B cell (primary cell): ENCODE measurements at places on chromosomes 5 and 9. TPM values are rescaled to one million over a fixed set of nuclear protein-coding genes. Genes with fewer than 3 reads are reported as not detected.
A peak's percentile ranks its signal among the peaks of the same experiment; 100 is the strongest.

DNA sequence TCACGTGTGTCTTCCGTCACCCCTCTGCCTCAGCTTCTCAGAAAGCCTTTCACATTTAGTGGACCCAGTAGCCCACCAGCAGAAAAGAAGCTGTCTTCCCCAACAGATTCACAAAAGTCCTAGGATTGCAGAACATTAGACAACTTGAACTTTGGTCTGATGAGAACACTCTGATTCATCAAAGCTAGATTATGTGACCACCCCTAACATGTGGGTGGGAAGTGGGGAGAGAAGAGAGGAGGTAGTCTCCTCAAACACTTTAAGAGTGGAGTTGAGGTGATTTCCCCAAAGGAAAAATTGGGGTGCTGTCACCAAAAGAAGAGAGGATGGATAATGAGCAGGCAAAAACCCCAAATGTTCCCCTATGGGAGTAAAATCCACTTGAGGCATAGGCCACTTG lies 41.4 kb upstream of the SMIM23 start:
- no peak for DNase-seq

DNA sequence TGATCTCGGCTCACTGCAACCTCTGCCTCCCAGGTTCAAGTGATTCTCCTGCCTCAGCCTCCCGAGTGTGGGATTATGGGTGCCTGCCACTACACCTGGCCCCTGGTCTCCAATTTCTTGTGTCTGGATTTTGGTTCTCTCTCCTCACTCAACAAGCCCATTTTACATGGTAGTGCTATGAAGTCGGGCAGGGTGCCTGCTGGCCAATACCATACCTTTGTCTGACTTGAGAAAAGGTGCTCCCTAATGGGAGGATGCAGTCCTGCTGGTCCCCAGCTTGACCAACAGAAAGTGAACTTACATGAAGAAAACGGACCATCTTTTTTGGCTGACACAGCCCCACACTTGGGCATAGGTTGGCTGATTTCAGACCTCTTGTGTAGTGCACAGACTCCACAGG lies 21.6 kb upstream of the PTGS1 start:
- DNase-seq, result no peak

DNA sequence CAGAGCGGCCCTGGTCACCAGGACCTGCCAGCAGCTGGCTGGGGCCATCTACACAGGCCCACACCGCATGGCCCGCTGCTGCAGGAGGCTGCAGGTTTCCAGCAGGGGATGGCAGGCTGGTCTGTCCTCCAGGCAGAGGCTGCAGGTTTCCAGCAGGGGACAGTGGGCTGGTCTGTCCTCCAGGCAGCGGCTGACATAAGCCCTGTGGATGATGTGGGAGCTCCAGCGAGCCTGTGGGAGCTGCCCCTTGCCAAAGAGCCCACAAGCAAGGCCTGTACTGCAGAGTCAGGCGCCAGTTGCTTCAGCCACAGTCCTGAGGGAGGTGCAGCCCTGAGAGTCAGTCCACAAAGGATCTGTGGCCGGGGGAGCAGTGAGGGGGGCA lies 18.5 kb downstream of the TPPP start:
- DNase-seq, result no peak

DNA sequence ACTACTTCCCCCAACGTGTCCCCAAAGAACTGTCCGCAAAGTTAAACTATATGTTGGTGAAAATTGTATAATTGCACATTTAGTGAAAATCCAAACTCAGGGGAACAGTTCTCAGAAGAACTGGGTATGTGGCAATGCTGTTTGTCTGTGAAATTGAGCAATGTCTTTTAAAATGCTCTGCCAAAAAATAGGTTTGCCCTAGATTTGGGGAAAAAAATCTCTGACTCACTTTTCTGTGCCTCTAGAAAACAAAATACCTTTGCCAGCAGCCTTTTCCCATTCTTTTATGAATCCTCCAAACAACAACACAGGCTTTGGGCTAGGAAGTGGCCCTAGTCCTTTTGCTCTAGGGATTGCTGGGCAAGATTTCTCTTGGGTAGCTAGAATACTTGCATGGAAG lies 37.4 kb upstream of the ZNF608 start:
- no peak for DNase-seq

DNA sequence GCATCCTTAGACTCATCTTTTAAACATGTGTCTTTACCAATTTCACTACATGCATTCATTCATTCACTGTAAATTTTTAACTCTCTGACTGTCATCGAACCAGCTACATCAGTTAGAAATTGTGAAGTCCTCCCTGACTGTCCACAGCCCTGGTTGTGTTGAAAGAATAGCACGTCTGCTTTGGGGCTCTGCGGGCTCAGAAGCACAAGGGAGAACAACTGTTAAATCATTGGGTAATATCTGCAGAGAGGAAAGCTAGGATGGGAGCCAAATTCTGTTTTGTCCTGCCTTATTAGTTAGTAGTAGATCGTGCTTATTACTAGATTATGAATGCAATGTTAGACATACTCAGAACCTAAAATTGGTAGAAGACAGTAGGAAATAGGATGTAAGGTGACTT lies 26.3 kb upstream of the FAM120AOS start:
- no peak for DNase-seq

DNA sequence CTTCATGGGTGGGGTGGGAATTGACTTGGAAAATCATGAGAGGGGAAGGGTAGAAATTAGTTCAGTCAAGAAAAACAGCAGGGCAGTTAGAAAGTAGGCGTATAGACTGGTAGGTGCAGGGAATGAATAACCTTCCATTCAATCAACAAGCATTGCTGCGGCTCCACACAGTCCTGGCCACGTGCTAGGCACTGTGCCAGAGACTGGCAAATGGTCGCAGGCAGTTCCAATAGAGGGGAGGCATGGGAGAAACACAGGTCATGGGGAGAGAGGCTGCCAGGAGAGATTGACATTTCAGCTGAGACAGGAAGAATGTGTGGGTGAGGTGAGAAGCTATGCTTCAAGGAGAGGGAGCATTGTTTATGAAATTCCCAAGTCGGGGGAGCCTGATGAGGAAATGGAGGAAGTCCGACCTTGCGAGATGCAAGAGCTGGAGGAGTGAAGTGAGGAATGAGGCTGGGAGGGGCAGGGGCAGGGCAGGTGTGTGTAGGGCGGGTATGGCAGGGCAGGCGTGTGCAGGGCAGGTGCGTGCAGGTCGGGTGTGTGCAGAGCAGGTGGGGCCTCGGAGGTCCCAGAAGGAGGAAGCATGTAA lies 54.4 kb upstream of the PPARGC1B start:
- DNase-seq, result no peak

DNA sequence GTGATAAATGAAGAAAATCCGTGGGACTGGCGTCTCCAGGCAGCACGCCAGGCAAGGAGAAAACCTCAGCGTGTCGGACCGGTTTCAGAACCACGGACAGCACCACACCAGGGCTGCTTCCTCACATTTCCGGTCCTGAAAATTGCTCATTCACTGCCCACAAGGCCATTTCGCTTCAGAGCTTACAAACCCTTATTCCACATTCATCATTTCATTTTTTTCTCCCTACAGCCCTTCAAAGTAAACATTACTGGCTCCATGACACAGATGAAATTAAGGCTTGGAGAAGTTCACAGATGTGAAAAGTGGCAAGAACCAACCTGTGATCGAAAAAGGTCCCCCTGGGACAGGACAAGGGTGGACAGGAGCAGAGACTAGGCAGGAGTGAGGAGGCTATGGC lies 1.5 kb upstream of the GPRIN1 start:
- peak; percentile 59 for DNase-seq

DNA sequence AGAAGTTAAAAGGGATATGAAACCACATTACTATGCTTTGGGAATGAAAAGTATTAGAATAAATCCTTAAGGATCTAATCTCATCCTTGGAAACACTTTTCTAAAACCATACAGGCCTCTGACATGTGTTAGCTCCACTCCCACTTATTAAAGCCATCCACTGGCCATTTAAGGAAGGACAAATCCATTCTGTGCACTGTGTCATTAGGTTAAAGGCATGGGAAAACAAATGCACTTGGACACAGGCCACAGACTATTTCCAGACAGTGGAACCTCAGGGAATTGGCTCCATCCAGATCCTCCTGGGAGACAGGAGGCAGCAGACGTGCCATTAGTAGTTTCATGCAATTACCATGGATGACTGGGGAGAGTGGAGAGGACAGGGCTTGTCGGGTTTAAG lies 454.9 kb downstream of the ENC1 start:
- DNase-seq, result no peak

DNA sequence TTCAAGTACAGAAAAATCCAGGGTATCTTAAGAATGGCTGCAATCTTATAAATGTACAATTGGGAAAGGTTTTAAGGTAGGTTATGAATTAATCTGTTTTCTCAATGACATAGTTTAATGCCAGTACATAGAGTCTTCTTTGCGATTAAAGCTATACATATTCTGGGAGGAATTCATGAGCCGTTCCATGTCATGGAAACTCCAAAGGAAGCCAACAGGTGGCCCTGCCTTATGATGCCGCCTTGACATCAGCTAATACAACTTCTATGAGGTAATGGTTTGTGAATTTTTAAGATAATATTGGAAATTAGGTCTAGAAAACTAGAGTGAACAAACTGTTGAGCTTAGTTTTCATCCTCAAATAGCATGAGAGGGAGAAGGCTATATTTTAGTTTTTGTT lies 713.4 kb downstream of the EFNA5 start:
- DNase-seq, result no peak

- DNase-seq, result no peak
Measured at GRCh38 chr5:36178524-36178890, 26.6 kb downstream of the SKP2 start.

DNA sequence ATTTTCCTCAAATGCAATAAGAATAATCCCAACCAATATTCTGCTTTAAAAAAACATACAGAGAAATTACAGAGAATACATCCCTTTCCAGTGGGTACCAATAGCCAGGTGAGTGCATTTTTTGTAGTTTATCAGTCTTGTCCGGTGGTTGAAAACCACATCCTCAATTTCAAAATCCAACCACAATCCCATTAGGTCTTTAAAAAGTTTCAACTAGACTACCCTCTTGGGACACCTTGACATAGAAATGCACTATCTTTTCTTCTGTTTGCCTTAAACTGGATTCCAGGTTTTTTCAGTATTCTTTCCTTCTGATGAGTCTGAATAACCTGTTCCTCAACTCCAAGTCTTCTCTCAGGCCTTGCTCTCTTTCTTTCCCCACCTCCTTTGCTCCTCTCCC lies 223.3 kb downstream of the NR2F1-AS1 start:
- no peak for DNase-seq

DNA sequence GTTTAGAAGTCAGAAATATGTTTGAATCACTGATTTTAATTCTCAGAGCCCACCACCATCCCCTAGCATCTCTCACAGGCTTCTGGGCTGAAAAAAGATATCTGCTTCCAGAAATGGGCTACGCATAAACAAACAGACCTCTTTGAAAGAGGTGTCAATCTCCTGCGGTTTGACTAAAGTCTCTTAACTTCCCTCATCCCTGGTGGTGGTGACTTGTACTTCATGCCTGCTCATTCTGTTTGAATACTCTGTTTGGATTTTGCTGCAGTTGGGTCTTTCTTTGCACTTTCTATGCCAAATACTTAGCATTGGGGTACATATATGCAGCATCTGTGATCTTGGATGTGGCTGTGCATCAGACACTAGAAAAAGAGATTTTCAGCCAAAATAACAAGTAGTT lies 157.2 kb upstream of the ATP10B start:
- DNase-seq, result no peak

IFNA2 gene
- total RNA-seq, result not detected in 2 replicates

SHC3 gene
- 0.05 TPM in 1 of 2 replicates, not detected in the other for total RNA-seq

TMC1 gene
- not detected in 2 replicates for total RNA-seq
